ENCODE measurements at places on chromosomes 2 and 18. TPM values are rescaled to one million over a fixed set of nuclear protein-coding genes. Genes with fewer than 3 reads are reported as not detected.

Gene GAREM1
- not detected for total RNA-seq

Gene PPP1R1C
- not detected for total RNA-seq

Gene SRD5A2
- total RNA-seq, result not detected

- DNase-seq, result no peak
Observed at GRCh38 chr18:44682871-44683221, 2.2 kb downstream of the SETBP1 start.

Gene PRSS56
- total RNA-seq, result not detected

- DNase-seq, result no peak
Observed at GRCh38 chr2:59250307-59250677, 1009.2 kb upstream of the FANCL start.

DNA sequence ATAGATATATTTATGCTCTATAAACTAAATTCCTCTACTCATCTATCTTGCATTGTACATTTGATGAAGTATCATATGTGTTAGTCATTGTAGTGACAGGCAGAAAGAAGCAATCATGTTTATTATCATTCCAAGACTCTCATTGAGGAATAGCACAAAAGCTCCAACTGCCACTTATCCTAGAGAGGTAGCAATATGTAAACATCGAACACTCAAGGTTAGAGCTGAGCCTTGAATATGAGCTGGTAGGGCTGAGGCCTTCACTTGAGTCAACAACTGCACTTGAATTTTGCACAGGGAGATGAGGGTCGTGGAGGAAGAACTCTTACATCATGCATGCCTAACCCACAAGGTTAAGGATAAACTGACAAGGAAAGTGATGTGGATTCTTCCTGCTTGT is 900.9 kb downstream of the CPS1 start:
- DNase-seq, result no peak

DNA sequence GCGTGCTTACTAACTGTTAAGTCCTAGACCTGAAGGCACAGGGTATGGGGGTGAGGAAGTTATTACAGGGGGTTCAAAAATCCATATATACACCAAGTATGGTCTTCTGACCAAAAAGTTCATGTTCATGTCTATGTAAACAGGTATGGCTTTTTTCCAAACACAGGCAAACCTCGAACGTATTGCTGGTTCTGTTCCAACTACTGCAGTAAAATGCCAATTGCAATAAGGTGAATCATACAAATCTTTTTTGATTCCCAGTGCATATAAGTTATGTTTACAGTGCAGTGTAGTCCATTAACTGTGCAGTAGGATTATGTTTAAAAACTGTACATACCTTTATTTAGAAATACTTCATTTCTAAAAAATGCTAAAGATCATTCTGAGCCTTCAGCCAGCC is 245.3 kb upstream of the LRRTM1 start:
- no peak for DNase-seq

DNA sequence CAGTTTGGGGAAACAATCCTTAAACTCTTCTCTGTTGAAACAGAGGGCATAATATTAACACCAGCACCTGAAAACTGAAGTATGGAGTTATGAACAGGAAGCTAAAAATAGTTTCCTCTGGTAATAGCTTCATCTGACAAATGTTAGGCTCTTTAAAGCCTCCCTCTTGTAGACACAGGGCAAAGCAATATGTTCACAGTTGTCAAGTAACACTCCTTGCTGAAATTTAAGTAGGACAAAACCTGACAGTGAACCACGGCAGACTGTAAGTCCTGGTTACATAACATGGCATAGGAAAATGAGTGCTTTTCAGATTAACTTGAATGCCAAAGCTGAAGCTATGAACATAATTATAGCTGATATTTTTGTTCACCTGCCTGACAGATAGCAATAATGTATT is 172.9 kb downstream of the CMPK2 start:
- DNase-seq, result no peak

GRCh38 chr18:73719611-73720010 is 428.0 kb downstream of the FBXO15 start:
- no peak for DNase-seq

GRCh38 chr2:199131136-199131655 is 326.5 kb downstream of the SATB2 start:
- no peak for DNase-seq

DNA sequence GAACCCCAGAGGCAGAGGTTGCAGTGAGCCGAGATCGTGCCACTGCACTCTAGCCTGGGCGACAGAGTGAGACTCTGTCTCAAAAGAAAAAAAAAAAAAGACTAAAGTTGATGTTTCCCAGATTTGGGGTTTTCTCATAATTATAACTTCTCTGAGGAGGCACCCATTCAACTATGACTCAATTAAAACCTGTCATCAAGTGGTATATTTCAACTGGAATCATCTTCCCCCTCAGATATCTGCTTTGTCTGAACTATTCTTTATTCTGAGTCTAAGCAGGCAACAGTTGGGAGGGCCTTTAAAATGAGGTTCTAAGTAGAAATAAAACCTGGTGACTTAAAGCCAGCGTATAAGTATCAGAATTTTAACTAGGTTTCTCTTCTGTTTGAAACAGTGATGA is 88.5 kb downstream of the PTRHD1 start:
- no peak for DNase-seq

Gene IL18RAP
- total RNA-seq, result 12.3 TPM

Gene COL4A3
- not detected for total RNA-seq

Gene NT5DC4
- total RNA-seq, result not detected

DNA sequence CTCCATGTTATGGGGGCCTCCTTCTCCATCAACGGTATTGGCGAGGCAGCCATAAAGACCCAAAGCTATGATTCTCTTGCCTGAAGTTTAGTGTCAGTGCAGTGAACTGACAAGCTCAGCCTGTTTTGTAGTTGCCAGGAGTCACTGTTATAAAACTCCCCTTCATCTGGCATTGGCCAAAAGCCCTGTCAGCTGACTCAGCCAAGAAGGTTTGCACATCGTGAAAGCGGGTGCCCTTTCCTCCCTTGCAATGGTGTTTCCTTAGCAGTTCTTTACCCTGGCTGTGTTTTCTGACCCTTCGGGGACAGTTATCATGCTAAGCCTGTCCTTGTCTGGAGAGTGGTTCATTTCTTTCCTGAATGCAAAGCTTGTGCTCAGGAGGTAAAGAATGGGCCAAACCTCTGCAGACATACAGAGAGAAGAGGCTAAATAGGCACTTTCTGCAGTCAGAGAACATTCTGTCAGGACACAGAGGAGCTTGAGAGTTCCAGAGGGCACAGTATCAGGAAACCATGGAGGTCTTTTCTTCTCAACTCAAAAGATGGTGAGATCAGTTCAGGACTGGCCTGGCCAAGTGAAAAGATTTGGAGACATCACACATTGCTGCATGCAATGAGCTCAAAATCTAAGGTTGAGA is 414.2 kb downstream of the ZNF521 start:
- DNase-seq, result no peak

DNA sequence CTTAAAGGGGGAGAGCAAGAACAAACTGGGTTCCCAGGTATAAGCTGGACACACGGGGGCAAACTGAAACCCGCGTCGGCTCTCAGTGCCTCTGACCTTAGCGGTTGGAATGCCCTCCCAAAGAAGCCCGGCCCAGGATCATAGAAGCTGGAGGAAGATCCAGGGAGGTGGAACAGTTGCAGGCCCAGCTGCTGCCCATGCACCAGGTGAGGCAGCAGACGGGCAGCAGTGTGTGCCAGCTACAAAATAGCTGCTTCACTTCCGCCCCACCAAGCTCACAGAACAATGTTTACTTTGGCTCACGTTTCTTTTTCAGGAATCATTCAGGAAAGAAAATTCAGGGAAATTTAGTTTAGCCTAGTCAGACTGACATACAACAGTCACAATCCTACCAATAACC is 3.9 kb upstream of the ERMN start:
- DNase-seq, result no peak

- no peak for DNase-seq
Observed at GRCh38 chr2:206993396-206993911, 54.1 kb downstream of the CPO start.

DNA sequence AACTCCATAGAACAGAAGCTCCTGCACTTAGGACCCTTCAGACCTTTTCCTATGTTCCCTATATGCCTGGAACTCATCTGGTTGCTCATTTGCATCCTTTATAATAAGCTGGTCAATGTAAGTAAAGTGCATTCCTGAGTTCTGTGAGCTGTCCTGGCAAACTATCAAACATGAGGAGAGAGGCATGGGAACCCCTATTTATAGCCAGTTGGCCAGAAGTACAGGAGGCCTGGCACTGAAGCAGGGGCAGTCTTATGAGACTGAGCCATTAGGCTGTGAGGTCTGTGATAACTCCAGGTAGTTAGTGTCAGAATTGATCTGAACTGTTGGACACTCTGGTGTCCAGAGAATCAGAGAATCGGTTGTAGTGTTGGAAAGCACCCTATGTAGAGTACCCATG is 88.4 kb downstream of the EHD3 start:
- DNase-seq, result no peak

GRCh38 chr2:1060987-1061386 is 110.3 kb downstream of the SNTG2 start:
- no peak for DNase-seq

DNA sequence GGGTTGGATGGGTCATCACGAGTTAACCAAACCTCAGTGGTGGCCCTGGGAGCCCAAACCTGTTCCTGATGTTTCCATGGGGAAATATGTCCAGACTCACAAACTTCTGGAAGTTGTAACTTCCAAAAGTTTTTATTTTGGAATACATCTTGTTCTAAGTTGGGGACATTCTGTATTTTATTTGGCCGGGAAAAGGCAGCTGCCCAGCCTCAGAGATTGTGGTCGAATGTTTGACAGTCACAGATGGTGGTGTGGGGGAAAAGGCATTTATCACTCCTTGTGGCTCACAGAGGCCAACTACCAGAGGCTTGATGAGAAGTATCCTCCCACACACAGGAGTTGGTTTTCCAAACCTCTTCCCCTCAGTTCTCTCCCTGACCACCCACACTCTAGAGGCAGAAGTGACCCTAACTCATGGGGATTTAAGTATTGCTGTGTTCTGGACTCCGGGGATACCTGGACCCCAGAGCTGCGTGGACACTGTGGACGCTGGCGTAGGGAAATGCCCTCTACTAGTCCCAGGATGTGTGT is 124.7 kb upstream of the PPP1CB start:
- no peak for DNase-seq

All from activated CD8-positive, alpha-beta memory T cell treated with anti-CD3 and anti-CD28 coated beads, Interleukin-2, amount 10 ng/mL, durations not matched to agents 7 days and 5 days (primary cell).